ENCODE measurements at places on chromosomes 3 and 15. TPM values are rescaled to one million over a fixed set of nuclear protein-coding genes. Genes with fewer than 3 reads are reported as not detected.

Gene CADM2
- 2.5 TPM for total RNA-seq

Gene MAGI1
- 45.9 TPM for total RNA-seq

Gene IL17RD
- total RNA-seq = 2.7 TPM

Gene CYFIP1
- 163 TPM for total RNA-seq

Gene SLC30A4
- total RNA-seq = 14.5 TPM

Gene GOLGA8N
- total RNA-seq = 2.9 TPM

Gene ADPRH
- total RNA-seq = 2.3 TPM

Gene GPR149
- total RNA-seq = not detected

Gene TGM4
- total RNA-seq = not detected

Gene GRIP2
- 1.7 TPM for total RNA-seq

DNA sequence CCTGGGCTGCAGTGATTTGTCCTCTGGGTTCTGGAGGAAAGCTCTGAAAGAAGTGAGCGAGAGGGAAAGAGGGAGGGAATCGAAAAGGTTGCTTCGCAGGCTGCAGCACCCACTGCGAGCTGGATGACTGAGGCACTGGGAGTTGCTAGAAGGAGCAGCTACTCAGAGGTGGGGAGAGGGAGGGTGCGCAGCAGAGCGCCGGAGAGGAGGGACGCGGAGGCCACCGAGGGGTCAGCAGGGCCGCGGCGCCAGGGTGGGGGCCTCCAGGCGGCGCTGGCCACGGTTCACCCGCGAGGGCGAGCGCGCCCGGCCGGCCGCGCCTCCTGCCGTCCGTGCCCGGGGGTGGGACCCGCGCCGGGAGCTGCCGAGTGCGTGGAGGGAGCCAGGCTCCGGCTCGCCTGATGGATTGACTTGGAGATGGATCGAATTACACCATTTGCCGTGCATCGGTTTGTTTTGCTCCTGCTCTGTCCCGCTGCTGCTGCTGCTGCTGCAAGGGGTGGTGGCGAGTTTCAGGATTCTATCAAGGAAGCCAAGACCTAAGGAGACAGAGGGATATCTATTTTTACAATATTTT is at the start of gene SEMA6D:
SEMA6D (plus strand) TSS at position 470 of the 577 bp plus-strand sequence. CDS start 42,294 bp downstream, outside the sequence.
- peak; percentile 77 for DNase-seq

DNA sequence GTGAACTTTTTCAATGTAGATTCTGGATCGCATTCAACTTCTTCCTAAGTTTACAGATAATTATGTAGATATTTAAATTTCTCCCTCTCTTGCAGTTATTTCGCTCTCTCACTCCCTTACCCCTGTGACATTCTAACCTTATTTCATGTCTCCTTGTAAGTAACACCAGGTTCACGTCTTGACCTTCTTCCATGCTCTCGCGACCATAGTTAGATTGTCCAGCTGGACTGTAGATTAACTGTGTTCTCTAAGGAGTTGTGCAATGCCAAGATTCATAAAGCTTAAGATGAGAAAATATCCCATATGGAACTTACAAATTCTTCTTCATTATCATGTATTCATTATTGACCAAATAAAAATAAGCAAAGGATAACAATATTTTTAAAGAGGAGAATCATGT is 430.5 kb downstream of the GABRG3 start:
- no peak for DNase-seq

- DNase-seq = no peak
Measured at GRCh38 chr3:190266913-190267290, 55.3 kb downstream of the CLDN1 start.

DNA sequence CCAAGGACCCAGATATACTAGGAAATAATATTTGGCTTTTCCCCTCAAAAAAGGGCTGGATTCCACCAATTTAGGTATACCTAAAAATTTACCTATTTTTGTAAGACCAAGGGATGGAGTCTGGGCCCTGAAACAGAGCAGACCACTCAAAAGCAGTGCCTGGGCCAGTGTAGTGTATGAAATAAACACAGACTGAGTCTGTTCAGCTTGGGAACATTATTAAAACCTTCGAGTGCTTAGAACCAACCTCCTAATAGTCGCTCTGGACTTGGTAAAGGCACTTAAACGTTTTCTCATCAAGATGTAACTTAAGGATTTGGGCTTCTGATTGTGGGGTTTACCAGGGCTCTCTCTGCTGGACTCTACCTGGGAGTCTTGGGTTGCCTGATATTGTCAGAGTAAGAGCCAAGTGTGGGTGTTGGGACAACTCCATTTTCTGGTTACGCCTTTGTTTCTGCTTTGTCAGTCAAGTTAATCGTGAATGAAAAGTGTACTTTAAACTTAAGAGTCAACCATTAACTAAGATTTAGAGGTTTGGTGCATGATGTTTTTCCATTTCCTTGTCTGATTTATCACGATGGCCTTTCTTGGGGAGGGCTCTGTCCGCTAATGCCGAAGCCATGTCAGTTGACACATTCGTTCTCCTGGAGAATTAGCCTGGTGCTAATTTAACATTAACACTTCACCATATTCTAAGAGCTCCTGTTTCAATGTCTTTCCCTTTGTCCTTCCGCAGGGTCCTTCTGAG is 221.0 kb upstream of the TPM1 start:
- DNase-seq = no peak

- no peak for DNase-seq
Measured at GRCh38 chr15:81091889-81092558, 42.0 kb upstream of the CFAP161 start.

GRCh38 chr15:90099868-90100831 is 2.1 kb downstream of the IDH2 start:
- DNase-seq = peak; percentile 64

GRCh38 chr3:178369006-178369405 is 167.2 kb upstream of the KCNMB2 start:
- no peak for DNase-seq

DNA sequence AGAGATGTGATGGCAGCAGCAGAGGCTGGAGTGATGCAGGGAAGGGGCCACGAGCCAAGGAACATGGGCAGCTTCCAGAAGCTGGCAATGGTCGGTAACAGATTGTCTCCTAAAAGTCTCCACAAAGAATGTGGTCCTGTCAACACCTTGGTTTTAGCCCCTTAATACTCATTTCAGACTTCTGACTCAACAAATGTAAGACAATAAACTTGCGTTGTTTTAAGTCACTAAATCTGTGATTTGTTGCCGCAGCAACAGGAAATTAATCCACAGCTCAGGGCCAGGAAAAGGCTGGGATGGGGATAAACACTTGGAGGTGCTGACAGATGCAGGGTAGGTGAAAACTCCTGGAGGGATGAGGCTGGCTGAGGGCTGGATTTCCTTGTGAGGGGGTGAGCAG is 69.9 kb downstream of the OXNAD1 start:
- no peak for DNase-seq

GRCh38 chr3:129560911-129561594 is 18.1 kb downstream of the H1-8 start:
- peak; percentile 64 for DNase-seq

DNA sequence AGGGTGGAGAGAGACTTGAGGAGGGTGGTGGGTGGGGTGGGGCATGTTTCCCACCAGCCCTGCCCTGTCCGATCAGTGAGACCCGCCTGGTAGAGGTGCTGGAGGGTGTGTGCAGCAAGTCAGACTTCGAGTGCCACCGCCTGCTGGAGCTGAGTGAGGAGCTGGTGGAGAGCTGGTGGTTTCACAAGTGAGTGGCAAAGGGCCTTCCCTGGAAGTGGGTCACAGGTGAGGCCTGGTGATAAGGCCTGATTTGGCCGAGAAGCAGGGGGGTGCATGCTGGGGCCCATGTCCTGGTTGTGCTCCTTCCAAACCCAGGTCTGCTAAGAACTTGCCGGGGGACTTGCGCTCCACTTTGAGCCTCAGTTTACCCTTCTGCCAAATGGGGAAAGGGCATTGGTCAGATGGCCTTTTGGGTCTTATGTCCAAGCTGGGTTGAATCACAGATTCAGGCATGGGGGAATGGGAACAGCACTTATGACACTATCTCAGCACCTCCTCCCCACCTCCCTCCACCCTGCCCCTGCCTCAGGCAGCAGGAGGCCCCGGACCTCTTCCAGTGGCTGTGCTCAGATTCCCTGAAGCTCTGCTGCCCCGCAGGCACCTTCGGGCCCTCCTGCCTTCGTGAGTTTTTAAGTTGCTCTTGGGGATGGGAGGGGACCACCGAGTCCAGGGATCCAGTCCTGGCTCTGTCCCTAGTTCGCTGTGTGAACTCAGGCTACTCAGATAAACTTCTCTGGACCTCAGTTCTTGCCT is 4.0 kb downstream of the CRELD1 start:
- DNase-seq = no peak

DNA sequence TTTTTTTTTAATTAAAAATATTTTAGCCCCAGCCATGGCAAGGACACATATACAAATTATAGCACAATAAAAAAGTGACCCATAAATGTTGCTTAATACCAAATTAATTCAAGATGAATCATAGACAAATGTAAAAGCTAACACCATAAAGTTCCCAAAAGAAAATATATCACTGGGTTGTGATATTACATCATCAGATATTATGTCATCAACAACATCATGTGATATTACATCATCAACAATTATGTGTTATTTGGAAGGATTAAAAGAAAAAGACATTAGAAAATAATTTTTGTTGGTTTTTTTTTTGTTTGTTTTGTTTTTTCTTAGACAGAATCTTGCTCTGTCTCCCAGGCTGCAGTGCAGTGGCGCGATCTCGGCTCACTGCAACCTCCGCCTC is 34.5 kb upstream of the ABHD10 start:
- DNase-seq = no peak

DNA sequence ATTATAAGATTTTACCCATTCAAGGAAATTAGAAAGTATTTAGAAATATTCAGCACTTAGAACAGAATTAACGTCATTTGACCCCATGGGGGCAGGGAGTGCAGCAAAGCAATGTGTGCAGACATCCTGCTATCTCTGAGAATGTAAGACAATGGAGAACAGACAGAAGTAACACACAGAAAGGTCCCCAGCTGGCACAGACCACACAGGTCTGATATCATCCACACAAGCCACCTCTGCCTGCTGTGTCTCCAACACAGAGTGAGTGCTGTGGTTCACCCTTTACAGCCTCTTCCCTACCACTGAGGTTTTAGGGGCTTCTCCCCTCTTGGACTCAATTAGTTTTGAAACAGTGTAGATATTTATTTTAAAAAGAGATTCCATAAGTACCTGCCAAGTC is 16.1 kb downstream of the TXNRD3 start:
- DNase-seq = no peak

All from left colon (tissue), 2 donors.